ENCODE measurements at places on chromosomes 5 and 9. TPM values are rescaled to one million over a fixed set of nuclear protein-coding genes. Genes with fewer than 3 reads are reported as not detected.

DNA sequence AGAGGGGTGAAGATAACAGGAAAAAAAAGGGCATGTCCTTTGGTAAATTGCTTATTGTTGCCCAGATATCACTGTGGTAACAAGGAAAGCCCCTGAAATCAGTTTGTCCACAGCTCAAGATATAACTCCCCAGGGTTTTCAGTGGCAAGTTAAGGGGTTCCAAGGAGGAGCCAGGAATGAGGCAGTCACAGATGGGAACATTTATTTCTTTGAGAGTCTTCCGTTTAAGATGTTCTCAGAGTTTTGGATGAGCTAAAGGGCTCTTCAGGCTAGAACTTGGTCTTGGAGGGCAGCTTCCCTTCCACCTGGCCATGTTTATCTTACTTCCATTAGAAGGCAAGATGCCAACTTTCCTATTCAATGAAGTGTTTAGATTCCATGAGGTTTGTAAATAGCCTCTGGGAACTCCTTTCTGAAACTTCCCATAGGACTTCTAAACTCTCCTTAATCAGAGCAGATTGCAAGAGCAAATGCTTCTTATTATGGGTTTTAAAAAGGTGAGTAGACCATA, 277.6 kb upstream of the TNC start:
- no peak for DNase-seq

DNA sequence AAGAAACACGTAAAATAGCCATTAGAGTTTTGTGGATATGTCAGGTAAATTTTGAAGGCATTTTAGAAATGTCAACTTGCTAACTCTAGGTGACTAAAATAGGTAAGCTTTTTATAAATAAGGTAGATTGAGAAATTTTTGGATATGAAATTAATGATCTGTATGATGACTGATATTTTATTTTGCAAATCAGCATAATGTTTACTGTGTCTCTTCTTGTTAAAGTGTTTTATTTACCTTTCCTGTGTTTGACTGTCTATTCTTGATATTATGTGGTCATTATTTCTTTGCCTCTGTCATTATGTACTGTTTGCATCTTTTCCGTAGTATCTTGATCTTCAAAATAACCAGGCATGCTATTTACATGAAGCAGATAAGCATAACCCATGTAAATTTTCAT, 58.4 kb downstream of the ZCCHC7 start:
- DNase-seq = no peak

DNA sequence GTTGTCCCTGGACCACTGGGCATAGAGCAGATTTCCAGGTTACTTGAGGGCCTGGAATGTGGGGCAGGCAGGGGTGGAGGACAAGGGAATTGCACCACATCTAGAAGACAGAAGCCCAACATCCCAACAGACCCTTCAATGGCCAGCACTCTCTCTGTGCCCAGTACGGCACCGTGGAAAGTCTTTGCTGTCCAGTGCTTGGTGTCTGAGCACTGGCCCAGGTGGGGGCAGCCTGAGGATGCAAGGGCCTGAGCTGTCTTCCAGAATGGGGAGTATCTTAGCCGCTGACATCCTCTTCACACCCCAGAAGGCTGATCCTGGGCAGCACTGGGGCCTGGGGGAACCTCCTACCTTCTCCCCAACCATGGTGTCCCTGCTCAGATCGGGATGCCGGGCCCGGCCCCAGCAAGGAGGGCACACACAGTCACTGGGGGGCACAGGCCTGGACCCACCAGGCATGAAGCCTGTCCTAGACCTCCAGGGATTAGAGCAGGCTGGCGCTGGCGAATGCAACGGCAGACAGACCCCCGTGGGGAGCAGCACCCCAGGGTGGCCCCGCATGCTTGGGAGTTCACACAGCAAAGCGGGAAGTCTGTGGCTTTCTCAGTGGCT, 40.6 kb upstream of the OLFM1 start:
- DNase-seq = no peak

DNA sequence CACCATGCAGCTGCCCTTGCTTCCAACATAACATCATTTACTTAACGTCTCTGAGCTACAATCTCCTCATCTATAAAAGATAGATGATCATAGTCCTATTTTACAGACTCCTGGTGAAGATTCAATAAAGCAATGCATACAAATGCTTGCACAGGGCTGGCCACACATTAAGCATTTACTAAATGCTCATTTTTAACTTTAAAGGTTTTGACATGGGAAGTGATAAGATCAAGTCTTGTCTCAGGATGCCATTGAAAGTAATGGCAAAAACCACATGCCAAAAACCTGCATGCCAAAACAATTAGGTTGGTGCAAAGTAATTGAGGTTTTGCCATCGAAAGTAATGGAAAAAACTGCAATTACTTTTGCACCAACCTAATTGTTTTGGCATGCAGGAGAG, 181.2 kb upstream of the ADRA1B start:
- DNase-seq = no peak

DNA sequence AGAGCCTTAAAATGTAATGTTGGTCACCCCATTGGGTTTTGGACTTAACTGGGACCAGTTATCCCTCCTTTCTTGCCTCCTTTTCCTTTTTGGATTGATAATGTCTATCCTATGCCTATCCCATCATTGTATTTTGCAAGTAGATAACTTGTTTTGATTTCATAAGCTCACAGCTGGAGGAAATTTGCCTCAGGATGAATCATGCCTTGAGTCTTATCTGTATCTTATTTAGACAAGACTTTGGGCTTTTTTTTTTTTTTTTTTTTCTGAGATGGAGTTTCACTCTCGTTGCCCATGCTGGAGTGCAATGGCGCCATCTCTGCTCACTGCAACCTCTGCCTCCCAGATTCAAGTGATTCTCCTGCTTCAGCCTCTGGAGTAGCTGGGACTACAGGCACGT, 443.3 kb downstream of the DNAH5 start:
- DNase-seq = no peak

- no peak for DNase-seq
Measured at GRCh38 chr9:106966481-106966880, 103.5 kb downstream of the ZNF462 start.

DNA sequence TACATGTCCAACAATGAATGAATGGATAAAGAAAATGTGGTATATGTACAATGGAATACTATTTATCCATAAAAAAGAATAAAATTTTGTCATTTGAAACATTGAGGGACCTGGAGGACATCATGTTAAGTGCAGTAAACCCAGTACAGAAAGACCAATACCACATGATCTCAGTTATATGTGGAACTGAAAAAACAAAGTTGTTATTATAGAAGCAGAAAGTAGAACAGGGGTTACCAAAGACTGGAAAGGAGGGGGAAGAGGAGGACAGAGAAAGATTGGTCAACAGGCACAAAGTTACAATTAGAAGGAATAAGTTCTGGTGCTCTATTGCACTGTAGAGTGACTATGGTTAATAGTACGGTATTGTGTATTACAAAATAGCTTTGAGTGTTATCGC, 233.8 kb downstream of the SEMA6A start:
- DNase-seq = no peak

DNA sequence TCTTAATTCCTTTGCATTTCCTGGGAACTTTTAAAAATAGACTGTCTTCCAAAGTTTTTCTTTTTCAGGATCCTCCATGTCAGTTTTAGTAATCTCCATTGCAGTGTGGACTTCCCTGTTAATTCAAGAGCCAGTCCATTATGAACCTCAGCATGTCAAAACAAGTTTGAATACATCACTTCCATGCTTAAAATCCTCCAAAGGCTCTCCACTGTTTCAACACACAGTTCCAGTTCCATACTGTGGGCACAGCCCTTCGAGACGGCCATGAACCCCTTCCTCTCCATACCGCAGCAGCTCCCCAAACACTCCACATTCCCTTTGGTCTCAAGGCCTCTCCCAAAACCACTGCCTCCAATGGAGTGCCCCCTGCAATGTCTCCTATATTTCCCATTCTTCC, 19.5 kb downstream of the LIFR start:
- DNase-seq = no peak

SPEF2 gene
- 4.6 TPM for polyA plus RNA-seq

RANBP3L gene
- polyA plus RNA-seq = not detected

OGN gene
- 0.16 TPM for polyA plus RNA-seq

FKTN gene
- 13.9 TPM for polyA plus RNA-seq
